ENCODE measurements at places on chromosomes 6 and 20.

GRCh38 chr6:56652994-56653393 is 10.3 kb upstream of the DST start:
- DNase-seq = peak; percentile 15
- H3K27me3 ChIP-seq = no peaks in the 10 kb centered on the region
- no peak overlapping the region for H3K4me3 ChIP-seq
- H3K4me1 ChIP-seq = peaks cover 8% of the 10 kb centered on the region

DNA sequence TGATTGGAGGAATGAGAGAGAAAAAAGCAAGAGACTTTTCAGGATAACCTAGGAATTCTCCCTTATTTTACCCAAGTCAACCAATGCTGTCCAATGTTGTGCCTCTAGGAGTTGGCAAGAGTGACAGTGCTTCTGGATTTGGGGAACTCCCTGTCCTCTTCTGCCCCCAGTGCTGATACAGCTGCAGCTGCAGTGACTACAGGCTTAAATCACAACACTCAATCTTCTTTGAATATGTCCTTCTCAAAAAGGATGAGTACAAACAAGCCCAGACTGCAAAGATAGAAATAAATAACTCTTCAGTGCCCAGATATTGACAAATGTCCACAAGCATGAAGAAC is 141.0 kb upstream of the COL21A1 start:
- no peak for DNase-seq
- no peak overlapping the region for H3K27ac ChIP-seq
- no peak overlapping the region for H3K4me3 ChIP-seq
- H3K36me3 ChIP-seq = no peaks in the 10 kb centered on the region
- H3K27me3 ChIP-seq = no peaks in the 10 kb centered on the region
- peaks cover 11% of the 10 kb centered on the region for H3K4me1 ChIP-seq

- DNase-seq = peak; percentile 73
- H3K27me3 ChIP-seq = no peaks in the 10 kb centered on the region
- no peaks in the 10 kb centered on the region for H3K4me1 ChIP-seq
- H3K4me3 ChIP-seq = no peak overlapping the region
- no peaks in the 10 kb centered on the region for H3K36me3 ChIP-seq
These were observed 695.2 kb downstream of the PHF3 start for GRCh38 chr6:64330694-64331307.

DNA sequence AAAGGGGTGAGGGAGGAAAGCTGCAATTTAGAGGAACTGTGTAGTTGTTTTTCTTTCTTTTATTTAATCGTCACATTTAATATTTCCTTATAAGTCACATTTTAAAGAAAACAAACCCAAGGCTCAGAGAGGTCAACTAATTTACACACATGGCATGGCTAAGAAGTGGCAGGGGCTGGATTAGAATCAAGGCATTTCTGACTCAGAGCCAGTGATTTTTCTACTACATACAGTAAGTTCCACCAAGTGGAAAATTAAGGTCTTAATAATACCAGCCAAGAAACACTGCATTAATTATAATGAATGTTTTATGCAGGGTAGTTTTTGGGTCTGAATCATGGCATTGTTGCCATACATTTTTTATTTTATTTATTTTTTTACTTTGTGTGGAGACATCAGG is 607.7 kb upstream of the CITED2 start:
- peak overlapping the region; percentile 44 for H3K27ac ChIP-seq
- peak overlapping the region; percentile 11 for H3K4me3 ChIP-seq
- no peaks in the 10 kb centered on the region for H3K27me3 ChIP-seq
- peak; percentile 34 for DNase-seq
- no peaks in the 10 kb centered on the region for H3K36me3 ChIP-seq
- H3K4me1 ChIP-seq = peaks cover 64% of the 10 kb centered on the region

- H3K27ac ChIP-seq = no peak overlapping the region
- H3K27me3 ChIP-seq = no peaks in the 10 kb centered on the region
- no peak overlapping the region for H3K4me3 ChIP-seq
- no peak for DNase-seq
These were observed 12.0 kb downstream of the TTI1 start for GRCh38 chr20:38021087-38021772.

- DNase-seq = no peak
- H3K27me3 ChIP-seq = no peaks in the 10 kb centered on the region
- H3K4me3 ChIP-seq = no peak overlapping the region
- H3K4me1 ChIP-seq = peaks cover 9% of the 10 kb centered on the region
These were observed 7.1 kb upstream of the E2F1 start for GRCh38 chr20:33693289-33693688.

DNA sequence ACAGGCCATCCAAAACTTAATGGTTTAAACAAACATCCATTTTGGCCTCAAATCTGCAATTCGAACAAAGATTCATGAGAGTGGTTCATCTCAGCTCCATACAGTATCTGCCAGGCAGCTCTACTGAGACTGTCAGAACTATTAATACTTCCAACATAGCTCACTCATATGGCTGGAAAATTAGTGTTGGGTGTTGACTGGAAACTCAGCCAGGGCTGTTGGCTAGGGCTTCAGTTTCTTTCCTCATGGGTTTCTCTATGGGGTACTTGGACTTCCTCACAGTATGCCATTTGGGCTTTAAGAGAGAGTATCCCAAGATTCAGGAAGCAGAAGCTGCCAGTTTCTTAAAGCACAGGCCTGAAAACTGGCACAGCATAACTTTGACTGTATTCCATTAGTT is 240.3 kb downstream of the TPBG start:
- no peak for DNase-seq
- H3K27me3 ChIP-seq = no peaks in the 10 kb centered on the region
- H3K36me3 ChIP-seq = no peaks in the 10 kb centered on the region
- H3K4me3 ChIP-seq = no peak overlapping the region
- no peak overlapping the region for H3K27ac ChIP-seq

- no peak overlapping the region for H3K4me3 ChIP-seq
- H3K27me3 ChIP-seq = no peaks in the 10 kb centered on the region
- no peak for DNase-seq
- no peak overlapping the region for H3K27ac ChIP-seq
- no peaks in the 10 kb centered on the region for H3K4me1 ChIP-seq
- H3K36me3 ChIP-seq = peaks cover 8% of the 10 kb centered on the region
These were observed 193.0 kb downstream of the ZFAND3 start for GRCh38 chr6:38012573-38012972.

DNA sequence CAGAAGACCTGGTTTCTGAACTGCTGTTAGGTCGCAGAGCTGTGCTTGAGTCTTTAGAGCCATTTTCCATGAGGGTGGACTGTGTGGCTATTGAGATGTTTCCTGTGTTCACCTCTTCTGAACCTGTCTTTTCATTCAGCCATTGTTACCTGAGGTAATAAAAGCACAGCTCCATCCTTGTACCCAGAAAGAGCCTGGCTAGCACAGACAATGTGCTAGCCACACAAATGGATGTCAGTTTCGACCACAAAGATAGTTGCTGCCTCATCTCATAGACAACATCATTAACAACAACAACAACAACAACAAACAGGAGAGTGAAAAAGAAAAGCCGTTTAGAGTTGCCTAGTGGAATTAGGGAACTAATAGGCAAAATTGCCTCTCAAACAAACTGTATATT is 114.7 kb downstream of the MYO6 start:
- no peaks in the 10 kb centered on the region for H3K27me3 ChIP-seq
- H3K27ac ChIP-seq = no peak overlapping the region
- no peak for DNase-seq
- no peaks in the 10 kb centered on the region for H3K36me3 ChIP-seq
- H3K4me3 ChIP-seq = no peak overlapping the region
- no peaks in the 10 kb centered on the region for H3K4me1 ChIP-seq

GRCh38 chr20:53575481-53576194 is 18.0 kb downstream of the ZNF217 start:
- no peak for DNase-seq
- no peak overlapping the region for H3K4me3 ChIP-seq
- no peaks in the 10 kb centered on the region for H3K27me3 ChIP-seq
- no peaks in the 10 kb centered on the region for H3K4me1 ChIP-seq
- no peak overlapping the region for H3K27ac ChIP-seq

- no peak overlapping the region for H3K27ac ChIP-seq
- H3K4me1 ChIP-seq = no peaks in the 10 kb centered on the region
- H3K36me3 ChIP-seq = no peaks in the 10 kb centered on the region
- DNase-seq = no peak
These were observed 279.7 kb downstream of the KIF16B start for GRCh38 chr20:16293590-16293989.

- no peak for DNase-seq
- no peaks in the 10 kb centered on the region for H3K27me3 ChIP-seq
These were observed 8.2 kb downstream of the NPEPL1 start for GRCh38 chr20:58700823-58701222.

DNA sequence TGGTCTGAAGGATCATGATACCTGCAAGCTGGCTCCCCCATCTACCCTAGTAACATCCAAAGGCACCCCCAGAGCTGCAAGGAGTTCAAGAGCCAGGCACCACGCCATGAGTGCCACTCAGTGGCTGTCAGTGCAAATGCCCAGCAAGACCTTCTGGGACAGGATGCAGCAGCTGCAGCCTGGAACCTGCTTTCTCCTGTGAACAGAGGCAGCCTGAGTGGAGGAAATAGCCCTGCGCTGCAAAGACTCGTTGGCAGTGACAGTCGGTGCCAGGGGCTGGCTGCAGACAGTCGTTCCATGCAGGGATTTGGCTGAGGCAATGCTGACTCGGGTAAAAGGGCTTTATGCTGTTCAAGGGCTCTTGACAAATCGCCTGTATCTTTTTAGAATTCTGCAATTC is 15.7 kb upstream of the SSTR4 start:
- peaks cover 11% of the 10 kb centered on the region for H3K4me1 ChIP-seq
- H3K27me3 ChIP-seq = no peaks in the 10 kb centered on the region
- DNase-seq = peak; percentile 40

DNA sequence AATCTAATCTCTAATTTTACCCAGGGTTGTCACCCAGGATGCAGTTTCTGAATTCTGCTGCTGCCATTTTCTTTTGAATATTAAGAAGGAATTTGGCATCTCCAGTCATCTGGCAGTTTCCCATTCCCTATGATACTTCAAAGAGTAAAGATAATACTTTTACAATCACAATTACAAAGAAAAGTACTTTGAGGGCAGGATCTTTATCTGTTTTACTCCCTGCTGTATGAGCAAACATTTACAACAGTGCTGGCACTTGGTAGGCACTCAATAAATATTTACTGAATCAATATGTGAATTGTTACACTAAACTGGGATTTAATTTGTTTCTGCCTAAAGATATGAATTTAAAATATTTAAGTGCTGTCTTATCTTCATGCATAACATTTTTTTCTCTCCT is 224.9 kb downstream of the EPHA7 start:
- H3K4me3 ChIP-seq = no peak overlapping the region
- H3K27me3 ChIP-seq = no peaks in the 10 kb centered on the region
- no peak for DNase-seq
- no peaks in the 10 kb centered on the region for H3K4me1 ChIP-seq

DNA sequence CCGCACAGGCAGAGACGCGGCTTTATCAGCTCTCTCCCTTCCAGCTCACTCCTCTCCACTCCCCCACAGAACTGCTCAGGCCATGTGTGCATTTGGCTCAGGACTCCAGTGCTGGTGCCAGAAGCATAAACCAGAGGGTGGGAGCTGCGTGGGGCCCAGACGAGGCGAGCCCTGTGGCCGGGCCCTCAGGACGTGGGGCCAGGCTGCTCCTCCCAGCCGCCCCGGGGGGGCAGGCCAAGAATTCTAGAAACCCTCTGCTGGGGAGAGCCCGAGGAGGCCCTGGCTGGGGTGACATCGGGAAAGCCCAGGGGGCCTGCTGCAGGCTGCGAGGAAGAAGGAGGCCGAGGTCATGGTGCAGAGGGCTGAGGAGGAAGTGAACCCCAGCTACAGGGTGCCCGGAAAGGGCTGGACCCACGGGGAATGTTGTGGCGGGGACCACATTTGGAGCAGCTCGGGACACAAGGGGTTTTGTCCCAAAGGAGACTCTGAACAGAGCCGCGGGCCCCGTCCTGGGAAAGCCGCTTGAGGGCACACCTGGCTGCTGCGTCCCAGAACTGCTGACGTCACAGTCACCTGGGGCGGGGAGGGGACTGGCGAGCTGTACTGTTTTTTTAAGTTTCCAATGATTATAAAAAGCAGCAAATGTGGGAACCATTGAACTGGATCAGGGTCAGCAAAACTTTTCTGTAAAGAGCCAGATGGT is 107.1 kb downstream of the BANF2 start:
- no peaks in the 10 kb centered on the region for H3K36me3 ChIP-seq
- no peak overlapping the region for H3K4me3 ChIP-seq
- DNase-seq = no peak
- no peak overlapping the region for H3K27ac ChIP-seq

GRCh38 chr6:24053057-24053456 is 73.0 kb upstream of the NRSN1 start:
- H3K27ac ChIP-seq = no peak overlapping the region
- no peak for DNase-seq
- no peaks in the 10 kb centered on the region for H3K4me1 ChIP-seq
- H3K4me3 ChIP-seq = no peak overlapping the region
- no peaks in the 10 kb centered on the region for H3K27me3 ChIP-seq
- no peaks in the 10 kb centered on the region for H3K36me3 ChIP-seq

GRCh38 chr6:155341130-155341828 is 27.0 kb upstream of the TFB1M start:
- no peaks in the 10 kb centered on the region for H3K4me1 ChIP-seq
- no peaks in the 10 kb centered on the region for H3K36me3 ChIP-seq
- DNase-seq = no peak
- no peak overlapping the region for H3K4me3 ChIP-seq
- no peak overlapping the region for H3K27ac ChIP-seq

- DNase-seq = peak; percentile 20
- no peaks in the 10 kb centered on the region for H3K27me3 ChIP-seq
- peaks cover 6% of the 10 kb centered on the region for H3K4me1 ChIP-seq
- H3K27ac ChIP-seq = no peak overlapping the region
- H3K4me3 ChIP-seq = no peak overlapping the region
These were observed 6.7 kb upstream of the VNN2 start for GRCh38 chr6:132764370-132764769.

- H3K4me3 ChIP-seq = no peak overlapping the region
- H3K27me3 ChIP-seq = no peaks in the 10 kb centered on the region
- no peaks in the 10 kb centered on the region for H3K36me3 ChIP-seq
- H3K27ac ChIP-seq = no peak overlapping the region
These were observed 168.7 kb downstream of the BTBD3 start for GRCh38 chr20:12086359-12086758.

Data from SJCRH30 (cell line).